GM13977 (cell line): ENCODE measurements at places on chromosomes 6 and 20.

DNA sequence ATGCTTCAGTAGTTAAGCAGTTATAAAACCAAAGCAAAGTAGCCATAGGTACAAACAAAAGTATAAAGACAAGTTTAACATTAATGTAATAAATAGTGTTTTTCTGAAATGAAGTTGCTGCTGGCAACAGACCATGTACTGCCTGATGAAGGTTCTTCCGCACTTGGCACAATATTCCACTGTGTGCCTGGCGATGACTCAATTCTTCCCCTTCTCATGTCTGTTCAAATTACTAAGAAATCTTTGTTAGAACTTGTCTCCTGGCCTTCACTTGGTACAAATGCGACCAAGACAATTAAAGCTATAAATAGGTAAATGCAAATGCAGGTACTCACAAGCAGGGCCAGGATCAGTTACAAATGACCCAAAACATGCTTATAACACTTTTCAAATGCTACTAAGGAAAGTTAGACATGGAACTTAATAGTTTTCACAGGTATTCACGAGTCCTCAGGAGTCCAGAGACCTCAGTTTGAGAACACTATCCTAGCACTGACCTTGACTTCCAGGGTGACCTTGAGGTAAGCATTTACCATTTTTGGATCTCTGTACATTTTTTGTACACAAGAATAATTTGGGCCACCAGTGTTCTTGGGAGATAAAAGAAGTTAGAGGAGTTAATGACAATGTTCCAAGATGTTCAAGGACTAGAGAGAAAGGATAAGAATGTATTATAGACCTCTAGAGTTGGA, 8.1 kb upstream of the DDR1 start:
- no peak for DNase-seq

- DNase-seq, result no peak
Measured at GRCh38 chr6:36121787-36122494, 8.4 kb upstream of the MAPK13 start.

- DNase-seq, result no peak
Measured at GRCh38 chr6:3139090-3139903, 18.0 kb downstream of the TUBB2A start.

- DNase-seq, result no peak
Measured at GRCh38 chr6:5199702-5200101, 61.0 kb downstream of the LYRM4 start.

DNA sequence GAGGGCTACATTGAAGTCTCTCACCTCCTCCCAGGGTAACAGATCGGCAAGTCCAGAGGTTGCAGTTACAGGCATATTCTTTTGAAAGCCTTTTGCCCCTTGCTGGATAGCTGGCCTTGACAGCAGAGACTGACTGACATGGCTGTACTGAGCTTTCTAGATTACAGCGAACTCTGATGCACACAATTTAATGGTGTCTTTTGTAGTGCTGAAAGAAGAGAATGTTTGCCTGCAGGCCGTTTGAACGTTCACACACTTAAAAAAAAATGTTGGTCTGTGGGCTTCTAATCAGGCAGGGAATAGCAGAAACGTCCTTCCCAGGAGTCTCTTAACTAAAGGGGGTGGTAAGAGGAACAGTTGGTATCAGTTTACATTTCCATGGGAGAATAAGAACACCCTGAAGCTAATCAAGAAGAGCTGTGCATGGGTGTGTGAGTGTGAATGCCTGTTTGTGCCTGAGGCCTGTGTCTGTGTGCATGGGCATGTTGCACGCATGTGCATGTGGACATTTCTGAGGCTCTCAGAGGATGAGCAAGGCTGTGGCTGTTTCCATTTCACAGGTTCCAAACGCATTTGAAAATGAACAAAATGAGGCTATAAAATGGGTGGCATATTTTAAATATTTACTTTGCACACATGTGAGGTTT, 213.9 kb upstream of the SSTR4 start:
- DNase-seq, result no peak

DNA sequence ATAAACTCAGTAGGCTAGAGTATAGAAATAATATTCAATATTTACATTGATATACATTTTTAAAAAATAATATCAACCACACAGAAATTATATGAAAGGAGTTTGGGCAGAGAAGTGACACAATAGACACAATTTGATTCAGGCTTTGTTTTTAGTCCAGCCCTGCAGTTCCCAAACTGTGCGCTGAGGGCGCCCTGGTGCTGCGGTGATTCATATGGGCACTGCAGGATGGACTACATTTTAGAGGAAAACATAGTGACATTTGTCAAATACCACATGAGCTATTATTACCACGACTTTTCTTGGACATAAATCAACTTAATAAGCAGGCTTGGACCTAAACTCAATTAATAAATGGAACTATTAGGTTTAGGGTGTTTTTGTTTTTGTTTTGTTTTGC, 364.3 kb upstream of the ID4 start:
- DNase-seq, result no peak

DNA sequence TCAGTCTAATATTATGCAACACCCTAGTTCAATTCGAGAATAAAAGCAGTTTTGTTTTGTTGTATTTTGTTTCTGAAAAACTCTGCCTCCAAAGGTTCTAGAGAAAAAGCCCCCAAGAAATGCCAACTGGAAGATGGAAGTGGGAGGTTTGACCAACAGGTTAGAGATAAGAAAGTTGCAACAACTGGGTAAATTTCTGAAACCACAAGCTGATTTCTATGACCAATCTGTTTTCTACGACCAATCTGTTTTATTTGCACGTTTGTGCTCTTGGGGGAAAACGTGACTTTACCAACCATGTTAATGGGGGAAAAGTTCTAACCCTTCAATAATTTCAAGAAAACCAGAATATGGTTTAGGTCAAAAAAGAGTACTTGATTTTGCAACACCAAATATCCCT, 173.2 kb downstream of the PDE7B start:
- no peak for DNase-seq

DNA sequence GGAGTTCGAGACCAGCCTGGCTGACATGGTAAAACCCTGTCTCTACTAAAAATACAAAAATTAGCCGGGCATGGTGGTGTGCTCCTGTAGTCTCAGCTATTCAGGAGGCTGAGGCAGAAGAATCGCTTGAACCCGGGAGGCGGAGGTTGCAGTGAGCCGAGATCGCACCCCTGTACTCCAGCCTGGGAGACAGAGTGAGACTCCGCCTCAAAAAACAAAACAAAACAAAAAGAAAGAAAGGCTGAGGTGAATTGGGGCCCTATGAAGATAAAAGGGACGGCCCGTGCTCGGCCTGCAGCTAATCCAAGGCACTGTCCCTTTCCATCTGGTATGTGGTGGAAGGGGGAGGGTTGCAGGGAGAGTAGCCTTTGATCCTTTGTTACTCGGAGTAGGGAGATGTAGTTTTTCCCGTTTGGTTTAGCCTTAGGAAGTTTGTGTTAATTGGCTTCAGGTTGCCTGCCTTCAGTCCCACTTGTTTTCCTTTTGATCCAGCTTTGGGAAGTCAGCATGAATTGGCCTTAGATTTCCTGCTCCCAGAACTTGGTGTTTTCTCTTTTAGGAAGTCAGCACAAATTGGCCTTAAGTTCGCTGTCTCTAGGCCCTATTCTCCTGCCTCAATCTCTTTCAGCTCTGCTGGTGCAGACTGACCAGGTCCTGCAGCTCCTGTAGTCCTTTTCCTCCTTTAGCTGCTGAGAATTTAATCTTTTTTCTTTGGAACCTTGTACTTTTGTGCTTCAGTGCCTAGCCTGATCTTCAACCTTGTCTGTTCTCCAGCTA, 36.1 kb upstream of the PAQR8 start:
- no peak for DNase-seq
